Endothelial cell of umbilical vein (primary cell): ENCODE measurements at places on chromosomes 3 and 15. TPM values are rescaled to one million over a fixed set of nuclear protein-coding genes. Genes with fewer than 3 reads are reported as not detected.

Gene GPR62
- total RNA-seq, result 0.15 TPM in 1 of 2 replicates, not detected in the other

Gene CTDSPL2
- 46.0 and 55.1 TPM in 2 replicates for total RNA-seq

Gene SKOR1
- total RNA-seq, result 0.09 and 0.15 TPM in 2 replicates

Gene UBAP1L
- 3.9 and 5.0 TPM in 2 replicates for total RNA-seq

Gene ACOX2
- 1.5 and 2.1 TPM in 2 replicates for total RNA-seq

Gene C3orf18
- total RNA-seq, result 1.7 and 2.6 TPM in 2 replicates

Gene TMEM43
- total RNA-seq, result 69.6 and 80.6 TPM in 2 replicates

Gene POPDC2
- total RNA-seq, result 0.66 TPM in 1 of 2 replicates, not detected in the other

Gene SAMMSON
- total RNA-seq, result not detected in 2 replicates

DNA sequence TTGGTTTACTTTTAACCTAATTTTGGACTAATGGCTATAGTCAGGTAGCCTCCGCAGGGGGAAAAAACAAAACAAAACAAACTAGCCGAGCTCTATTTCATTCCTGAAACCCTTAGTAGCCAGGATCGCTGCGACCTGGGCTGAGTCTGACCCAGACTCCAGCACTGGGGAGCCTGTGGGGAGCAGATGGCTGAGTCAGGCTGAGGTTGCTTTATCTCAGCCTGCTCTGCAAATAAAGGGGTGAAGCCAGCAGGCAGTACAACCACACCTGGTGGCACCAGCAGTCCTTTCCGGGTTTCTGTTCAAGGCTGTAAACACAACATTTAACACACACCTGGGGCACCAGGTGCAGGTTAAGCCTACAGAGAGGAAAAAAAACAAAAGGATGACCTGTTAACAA, 27.3 kb downstream of the ABHD2 start:
- peaks cover 4% of the 10 kb centered on the region for H3K36me3 ChIP-seq
- H3K4me3 ChIP-seq, result no peak overlapping the region
- H3K27ac ChIP-seq, result no peak overlapping the region
- H3K27me3 ChIP-seq, result no peaks in the 10 kb centered on the region
- peaks cover 34% of the 10 kb centered on the region for H3K4me1 ChIP-seq

GRCh38 chr15:52301265-52301847, 5.8 kb upstream of the MYO5C start:
- no peak overlapping the region for H3K27ac ChIP-seq
- no peaks in the 10 kb centered on the region for H3K4me1 ChIP-seq
- no peak for DNase-seq

GRCh38 chr3:139746481-139746880, 68.7 kb upstream of the NMNAT3 start:
- no peaks in the 10 kb centered on the region for H3K4me1 ChIP-seq
- no peak for DNase-seq

DNA sequence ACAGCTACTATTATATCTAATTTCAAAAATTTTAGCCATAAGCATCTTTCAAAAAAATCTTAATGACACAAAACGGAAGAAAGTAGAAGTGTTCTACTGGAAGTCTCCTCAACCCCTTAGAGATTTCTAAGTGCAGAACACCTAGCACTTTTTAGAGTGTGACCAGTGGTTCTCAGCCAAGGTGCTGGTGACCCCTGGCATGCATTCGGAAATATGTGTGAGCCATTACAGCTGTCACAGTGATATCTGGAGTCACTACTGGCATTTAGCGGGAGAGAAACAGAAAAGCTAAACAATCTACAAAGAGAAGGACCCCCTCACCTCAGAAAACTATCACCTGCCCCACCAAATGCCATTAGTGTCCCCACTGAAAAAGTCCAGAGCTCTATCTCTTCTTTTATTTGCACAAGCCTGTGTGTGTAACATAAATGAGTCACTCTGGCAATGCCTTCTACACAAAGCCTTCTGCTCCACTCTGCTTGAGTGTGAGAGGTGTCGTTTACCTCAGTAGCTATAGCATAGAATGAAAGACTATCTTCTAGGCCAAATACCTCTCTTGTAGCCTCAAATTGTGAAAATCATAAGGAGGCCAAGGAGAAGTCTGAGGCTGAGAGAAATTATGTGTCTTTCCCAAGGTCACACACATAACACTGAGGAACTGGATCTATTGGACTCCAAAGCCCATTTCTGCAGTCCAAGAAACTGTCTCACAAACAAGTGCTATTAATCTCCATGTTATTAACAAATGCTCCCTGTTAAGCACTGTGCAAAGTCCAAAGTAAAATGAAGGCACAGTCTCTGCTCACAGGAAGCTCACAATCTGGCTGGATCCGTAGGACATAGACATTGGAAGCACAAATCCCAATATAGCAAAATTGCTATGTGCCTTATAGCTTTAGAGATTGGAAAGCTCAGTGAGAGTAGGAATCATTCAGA, 28.5 kb upstream of the KCNMB2 start:
- H3K4me3 ChIP-seq, result no peak overlapping the region
- no peak overlapping the region for H3K27ac ChIP-seq
- H3K4me1 ChIP-seq, result peaks cover 7% of the 10 kb centered on the region
- H3K27me3 ChIP-seq, result no peaks in the 10 kb centered on the region
- no peak for DNase-seq
- H3K36me3 ChIP-seq, result no peaks in the 10 kb centered on the region

GRCh38 chr15:31160297-31160696, 58.8 kb upstream of the TRPM1 start:
- H3K27ac ChIP-seq, result no peak overlapping the region
- H3K27me3 ChIP-seq, result peaks cover 1% of the 10 kb centered on the region
- H3K4me1 ChIP-seq, result no peaks in the 10 kb centered on the region
- DNase-seq, result no peak
- H3K4me3 ChIP-seq, result no peak overlapping the region

DNA sequence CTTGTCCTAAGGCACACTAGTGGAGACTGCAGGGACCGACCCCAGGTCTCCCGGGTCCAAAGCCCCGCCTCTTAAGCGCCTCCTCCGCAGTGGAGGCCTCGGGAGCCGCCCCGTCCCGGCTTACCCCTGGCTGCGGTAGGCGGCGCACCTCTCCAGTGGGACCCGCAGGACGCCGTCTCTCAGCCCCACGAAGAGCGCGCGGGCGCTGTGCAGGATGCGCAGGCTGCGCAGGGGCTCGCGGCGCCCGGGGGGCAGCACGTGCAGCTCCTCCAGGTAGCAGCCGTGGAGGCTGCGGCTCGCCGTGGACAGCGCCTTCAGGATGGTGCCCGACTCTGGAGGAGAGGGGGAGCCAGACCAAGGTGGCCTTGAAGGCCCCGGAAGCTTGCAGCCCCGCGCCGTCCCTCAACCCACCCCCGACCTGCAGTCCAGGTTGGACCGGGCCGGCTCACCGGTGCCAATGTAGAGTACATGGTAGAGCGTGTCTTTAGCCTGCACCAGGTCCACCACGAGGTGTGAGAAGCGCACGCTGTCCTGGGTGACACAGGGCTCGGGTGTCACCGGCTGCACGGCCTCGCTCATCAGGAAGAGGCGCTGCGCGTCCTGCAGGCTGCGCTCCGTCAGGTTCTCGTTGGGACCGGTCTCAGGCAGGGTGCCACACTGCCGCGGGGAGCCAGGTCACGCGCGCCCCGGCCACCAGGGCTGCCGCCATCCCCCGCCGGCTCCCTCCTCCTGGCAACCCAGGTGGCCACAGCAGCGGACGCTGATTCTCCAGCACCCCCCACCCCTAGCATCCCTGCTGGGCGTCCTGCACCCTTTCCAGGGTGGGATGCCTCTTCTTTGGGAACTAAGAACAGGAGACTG, 105.5 kb downstream of the SEMA5B start:
- peaks cover 29% of the 10 kb centered on the region for H3K27me3 ChIP-seq
- no peak overlapping the region for H3K4me3 ChIP-seq
- DNase-seq, result no peak
- no peaks in the 10 kb centered on the region for H3K36me3 ChIP-seq

GRCh38 chr15:70098461-70099166, 897 bp upstream of the TLE3 start:
- H3K4me3 ChIP-seq, result peak overlapping the region; percentile 44
- peak overlapping the region; percentile 85 for H3K27ac ChIP-seq
- H3K4me1 ChIP-seq, result peaks cover 43% of the 10 kb centered on the region
- DNase-seq, result peak; percentile 48

DNA sequence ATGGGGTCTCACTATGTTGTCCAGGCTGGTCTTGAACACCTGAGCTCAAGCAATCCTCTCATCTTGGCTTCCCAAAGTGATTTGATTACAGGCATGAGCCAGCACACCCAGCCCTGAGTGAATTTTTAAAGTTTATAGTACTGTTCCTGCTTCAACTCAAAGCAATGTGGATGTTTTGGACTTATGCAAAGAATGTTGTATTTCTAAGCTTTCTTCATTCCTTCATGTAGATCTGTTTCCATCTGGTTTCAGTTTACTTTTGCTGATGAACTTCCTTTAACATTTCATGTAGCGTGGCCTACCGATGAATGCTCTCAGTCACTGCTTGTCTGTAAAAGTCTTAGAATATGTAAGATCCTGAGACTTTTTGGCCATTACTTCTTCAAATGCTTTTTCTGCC, 23.2 kb downstream of the NRG4 start:
- no peaks in the 10 kb centered on the region for H3K36me3 ChIP-seq
- no peak for DNase-seq
- H3K27me3 ChIP-seq, result peaks cover 3% of the 10 kb centered on the region

DNA sequence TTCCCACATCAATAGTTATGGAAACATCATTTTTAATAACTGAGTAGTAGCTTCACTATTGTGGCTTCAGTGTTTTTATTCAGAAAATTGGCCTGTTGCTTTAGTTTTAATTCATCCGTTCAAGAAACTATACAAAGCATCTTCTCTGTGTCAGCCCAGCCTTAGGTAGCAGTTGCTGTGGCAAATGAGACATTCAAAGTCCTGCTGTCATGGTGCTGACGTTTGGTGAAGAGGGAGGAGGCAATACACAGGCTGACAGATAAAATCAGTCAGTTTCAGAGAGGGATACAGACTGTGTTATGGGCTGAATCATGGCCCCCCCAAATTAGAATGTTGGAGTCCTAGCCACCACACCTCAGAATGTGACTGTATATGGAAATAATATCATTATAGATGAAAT, 56.5 kb downstream of the SLC7A14 start:
- no peaks in the 10 kb centered on the region for H3K27me3 ChIP-seq
- H3K4me1 ChIP-seq, result no peaks in the 10 kb centered on the region
- H3K4me3 ChIP-seq, result no peak overlapping the region
- H3K36me3 ChIP-seq, result no peaks in the 10 kb centered on the region
- no peak overlapping the region for H3K27ac ChIP-seq

DNA sequence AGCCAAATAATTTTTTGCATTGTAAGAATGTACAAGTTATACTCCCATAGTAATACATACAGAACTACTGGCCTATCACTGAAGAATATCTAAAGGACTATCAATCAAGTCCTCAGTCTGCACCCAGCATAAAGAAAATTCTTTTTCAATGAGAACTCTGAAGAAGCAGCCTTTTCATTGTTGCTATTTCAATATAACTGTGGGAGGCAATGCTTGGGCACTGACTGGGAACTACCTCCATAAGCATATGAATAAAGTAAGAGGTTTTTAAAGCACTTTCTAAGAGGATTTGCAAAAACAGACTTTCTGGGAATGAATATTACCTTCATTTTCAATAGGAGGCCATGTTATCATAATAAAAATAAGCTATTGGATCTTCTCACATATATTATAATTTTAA, 24.6 kb upstream of the NECTIN3 start:
- H3K4me1 ChIP-seq, result no peaks in the 10 kb centered on the region
- no peak for DNase-seq
- H3K36me3 ChIP-seq, result no peaks in the 10 kb centered on the region
